ENCODE measurements at places on chromosomes 7 and 10. TPM values are rescaled to one million over a fixed set of nuclear protein-coding genes. Genes with fewer than 3 reads are reported as not detected.
A peak's percentile ranks its signal among the peaks of the same experiment; 100 is the strongest.

GRCh38 chr10:71302874-71303568 is 16.0 kb upstream of the SLC29A3 start:
- DNase-seq: peak; percentile 33

DNA sequence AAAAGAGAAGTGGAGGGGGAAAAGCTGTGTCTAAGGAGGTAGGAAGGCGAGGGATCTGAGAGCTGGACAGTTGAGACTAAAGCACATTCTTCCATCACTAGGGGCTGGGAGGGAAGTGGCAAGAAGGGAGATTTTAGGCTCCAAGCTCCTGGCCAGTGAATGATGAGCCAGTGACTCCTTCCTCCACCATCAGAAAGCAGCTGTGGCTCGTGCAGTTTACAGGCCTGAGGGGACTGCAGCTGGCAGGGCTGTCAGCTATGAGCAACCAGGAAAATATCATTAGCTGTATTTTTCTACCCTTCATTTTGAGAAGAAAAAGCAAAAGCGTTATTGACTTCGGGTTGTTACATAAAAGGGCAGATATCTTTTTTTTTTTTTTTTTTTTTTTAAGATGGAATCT is 60.7 kb downstream of the GPAM start:
- DNase-seq: no peak

DNA sequence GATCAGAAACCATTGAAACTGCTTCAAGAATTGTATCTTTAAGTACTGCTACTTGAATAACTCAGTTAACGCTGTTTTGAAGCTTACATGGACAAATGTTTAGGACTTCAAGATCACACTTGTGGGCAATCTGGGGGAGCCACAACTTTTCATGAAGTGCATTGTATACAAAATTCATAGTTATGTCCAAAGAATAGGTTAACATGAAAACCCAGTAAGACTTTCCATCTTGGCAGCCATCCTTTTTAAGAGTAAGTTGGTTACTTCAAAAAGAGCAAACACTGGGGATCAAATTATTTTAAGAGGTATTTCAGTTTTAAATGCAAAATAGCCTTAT is 14.7 kb downstream of the HNRNPA2B1 start:
- no peak for DNase-seq

DNA sequence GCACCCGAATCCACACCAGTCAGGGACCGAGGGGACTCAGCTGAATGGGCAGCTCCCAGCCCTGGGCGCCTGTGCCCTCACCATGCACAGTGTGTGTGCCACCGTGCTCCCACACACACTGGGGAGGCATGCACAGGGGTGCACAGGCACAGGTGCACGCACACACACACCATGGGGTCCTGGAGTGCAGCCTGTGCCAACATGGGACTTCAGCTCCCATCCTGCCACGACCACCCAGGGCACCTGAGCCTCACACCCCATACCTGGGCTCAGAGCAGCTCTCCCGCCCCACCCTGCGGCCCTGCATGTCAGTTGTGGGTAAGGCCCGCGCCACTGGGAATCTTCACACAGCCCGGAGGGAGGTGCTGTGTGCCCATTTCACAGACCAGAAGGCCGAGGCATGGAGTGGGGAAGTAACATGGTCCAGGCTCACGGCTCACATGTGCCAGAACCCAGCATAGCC is 8.0 kb downstream of the ELFN1 start:
- DNase-seq: no peak

GRCh38 chr10:4984971-4985594 is 18.6 kb downstream of the AKR1C2 start:
- DNase-seq: no peak

DNA sequence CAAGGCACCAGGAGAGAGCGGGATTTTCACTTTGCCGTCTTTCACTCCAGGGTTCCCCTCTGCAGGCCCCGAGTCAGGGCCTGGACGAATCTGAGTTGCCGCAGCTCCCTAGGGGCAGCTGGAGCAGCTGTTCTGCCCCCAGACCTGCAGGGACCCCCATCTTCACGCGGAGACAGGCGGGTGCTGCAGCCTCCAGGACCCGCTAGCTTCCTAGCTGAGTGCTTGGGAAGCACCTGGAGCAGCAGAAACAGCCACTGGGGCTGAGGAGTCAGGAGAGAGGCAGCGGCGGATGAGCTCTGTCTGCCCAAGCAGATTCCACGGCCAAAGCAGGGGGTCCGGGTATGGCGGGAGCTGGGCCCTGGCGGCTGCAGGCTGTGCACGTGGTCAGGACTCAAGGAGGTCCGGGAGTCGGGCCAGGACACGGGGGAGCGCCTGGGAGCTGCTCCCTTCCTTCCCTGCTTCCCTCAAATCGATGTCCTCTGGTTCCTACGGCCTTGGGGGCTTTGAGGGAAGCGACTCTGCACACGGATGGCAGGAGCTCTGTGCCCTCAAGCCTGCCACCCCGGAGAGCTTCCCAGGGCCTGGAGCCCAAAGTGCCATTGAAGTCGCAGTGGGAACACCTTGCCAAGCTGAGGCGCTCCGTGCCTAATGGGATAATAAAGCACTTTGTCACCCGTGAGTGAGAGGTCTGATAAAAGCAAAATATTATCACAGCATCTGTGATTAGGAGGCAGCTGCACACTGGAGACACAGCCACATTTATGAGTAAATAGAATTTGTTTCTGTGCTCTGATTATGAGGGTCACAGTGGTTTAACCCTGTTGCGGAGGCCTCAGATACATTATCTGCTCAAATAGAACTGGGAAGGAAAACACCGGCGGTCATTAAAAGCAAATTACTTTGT is 17.2 kb downstream of the MNX1 start:
- no peak for DNase-seq

- no peak for DNase-seq
Observed at GRCh38 chr10:24916365-24916764, 36.0 kb downstream of the PRTFDC1 start.

The UPK3BL2 gene
- total RNA-seq: 3.8 TPM

The TRDMT1 gene
- total RNA-seq: 17.4 TPM

The HSPA14 gene
- total RNA-seq: 9.9 TPM

The PTER gene
- 26.4 TPM for total RNA-seq

The DNA2 gene
- total RNA-seq: 3.0 TPM

The AGBL3 gene
- 3.1 TPM for total RNA-seq

The TET1 gene
- 7.5 TPM for total RNA-seq

Data from tibial nerve (tissue), 4 donors.